ENCODE measurements at places on chromosomes 13 and 19. TPM values are rescaled to one million over a fixed set of nuclear protein-coding genes. Genes with fewer than 3 reads are reported as not detected.

The SLC25A23 gene
- 62.1 TPM for total RNA-seq

The CLDND2 gene
- total RNA-seq, result 0.62 TPM

The FGF22 gene
- not detected for total RNA-seq

The PROZ gene
- not detected for total RNA-seq

The ZNF101 gene
- 8.2 TPM for total RNA-seq

The C19orf53 gene
- total RNA-seq, result 54.8 TPM

The GFY gene
- not detected for total RNA-seq

The SLC25A41 gene
- total RNA-seq, result 0.24 TPM

The NLRP4 gene
- total RNA-seq, result not detected

The NKPD1 gene
- not detected for total RNA-seq

The RASA3 gene
- 30.1 TPM for total RNA-seq

DNA sequence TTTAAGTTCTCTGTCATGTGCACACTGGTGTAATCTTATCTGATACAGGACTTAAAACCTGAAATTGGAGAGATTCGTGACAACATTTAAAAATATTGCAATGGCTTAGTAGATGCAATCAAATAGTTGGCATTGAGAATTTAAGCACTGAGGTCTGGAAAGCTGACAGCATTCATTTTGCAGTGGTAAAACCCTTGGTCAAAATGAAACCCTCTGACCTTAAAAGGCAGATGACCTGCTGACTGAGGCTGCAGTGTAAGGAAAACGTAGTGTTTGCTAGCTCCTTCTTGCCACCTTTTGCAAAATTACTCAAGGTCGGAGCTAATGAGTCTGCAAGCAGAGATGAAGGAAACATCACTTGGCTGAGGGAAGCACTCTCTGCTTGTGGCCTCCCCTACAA is 150.6 kb downstream of the KCTD12 start:
- DNase-seq, result no peak

DNA sequence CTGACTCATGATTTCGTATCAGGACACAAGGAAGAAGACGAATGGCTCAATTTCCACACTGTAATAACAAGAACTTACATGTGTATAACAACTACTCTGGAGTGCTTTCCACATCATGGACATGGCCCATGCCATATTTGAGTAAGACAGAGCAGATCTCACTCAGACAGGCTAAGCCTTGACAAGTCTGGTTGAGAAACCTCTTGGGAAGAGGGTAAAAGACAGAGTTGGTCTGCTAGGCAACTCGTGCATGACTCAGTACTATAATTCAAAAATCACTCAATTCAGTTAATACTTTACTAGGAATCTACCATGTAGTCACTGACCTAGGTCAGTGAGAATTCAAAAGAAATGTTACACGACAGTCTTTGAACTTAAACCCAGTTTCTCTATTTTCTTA is 5.7 kb upstream of the THSD1 start:
- no peak for DNase-seq

DNA sequence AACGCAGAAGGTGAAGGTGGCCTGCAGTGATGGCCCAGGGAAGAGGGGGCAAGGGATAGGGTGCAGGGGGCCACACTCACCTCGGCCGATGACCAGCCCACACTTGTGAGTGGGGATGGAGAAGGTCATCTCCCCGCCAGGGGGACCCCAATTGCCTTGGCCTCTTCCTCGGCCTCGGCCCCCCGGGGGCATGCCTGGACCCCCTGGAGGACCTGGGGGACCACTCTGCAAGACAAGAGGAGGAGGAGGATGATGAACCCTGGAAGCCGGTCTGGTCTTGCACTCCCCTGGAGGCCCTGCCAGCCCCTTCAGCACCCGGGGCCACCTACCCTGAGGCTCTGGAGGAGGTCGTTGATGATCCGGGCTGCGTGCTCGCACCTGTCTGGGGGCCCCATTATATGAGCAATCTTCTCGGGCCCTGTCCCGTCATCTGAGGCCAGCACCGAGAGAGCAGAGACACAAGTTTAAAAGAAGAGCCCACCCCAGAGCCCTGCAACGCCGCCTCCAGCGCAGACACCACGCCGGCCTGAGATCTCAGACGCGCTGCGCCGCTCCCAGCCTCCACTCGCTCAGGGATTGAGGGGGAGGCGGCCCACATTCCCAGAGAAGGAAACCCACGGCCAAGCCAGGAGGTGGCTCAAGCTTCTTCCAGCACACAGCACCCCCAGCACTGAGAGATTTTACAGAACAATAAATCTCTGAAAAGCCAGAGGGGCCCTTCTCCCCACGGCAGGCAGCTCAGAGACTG is 7.8 kb downstream of the KHSRP start:
- no peak for DNase-seq

DNA sequence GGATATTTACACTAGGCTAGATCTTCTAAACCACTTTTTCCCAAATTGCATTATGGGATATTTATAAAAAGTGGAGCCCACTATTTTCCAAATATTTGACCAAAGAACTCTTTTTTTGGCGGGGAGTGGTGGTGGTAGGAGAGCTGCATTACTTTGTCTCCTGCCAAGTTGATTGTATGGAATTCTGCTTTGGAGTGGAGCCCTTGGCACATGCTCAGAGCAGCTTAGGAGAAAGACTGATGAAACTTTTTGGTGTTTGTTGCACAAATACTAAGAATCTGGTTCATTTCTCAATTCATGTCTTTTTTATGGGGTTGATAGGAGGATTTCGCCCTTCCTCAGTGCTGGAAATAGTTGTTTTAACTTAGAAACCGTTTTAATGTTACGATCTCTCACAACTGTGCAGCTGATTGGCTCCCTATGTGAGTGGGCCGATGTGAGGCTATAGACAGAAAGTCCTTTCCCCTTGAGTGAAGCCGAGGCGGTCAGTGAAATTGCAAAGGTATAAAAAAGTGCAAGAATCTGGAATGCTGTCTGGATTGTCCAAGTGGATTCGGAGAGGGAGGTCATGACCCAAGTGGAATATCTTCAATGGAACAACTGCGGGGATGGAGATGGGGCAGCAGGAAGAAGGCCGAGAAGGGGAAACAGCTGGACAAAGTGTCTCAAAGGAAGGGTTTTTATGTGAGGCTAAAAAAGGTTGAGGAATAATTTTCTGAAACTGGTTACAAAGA is 415.9 kb downstream of the FGF9 start:
- DNase-seq, result no peak

DNA sequence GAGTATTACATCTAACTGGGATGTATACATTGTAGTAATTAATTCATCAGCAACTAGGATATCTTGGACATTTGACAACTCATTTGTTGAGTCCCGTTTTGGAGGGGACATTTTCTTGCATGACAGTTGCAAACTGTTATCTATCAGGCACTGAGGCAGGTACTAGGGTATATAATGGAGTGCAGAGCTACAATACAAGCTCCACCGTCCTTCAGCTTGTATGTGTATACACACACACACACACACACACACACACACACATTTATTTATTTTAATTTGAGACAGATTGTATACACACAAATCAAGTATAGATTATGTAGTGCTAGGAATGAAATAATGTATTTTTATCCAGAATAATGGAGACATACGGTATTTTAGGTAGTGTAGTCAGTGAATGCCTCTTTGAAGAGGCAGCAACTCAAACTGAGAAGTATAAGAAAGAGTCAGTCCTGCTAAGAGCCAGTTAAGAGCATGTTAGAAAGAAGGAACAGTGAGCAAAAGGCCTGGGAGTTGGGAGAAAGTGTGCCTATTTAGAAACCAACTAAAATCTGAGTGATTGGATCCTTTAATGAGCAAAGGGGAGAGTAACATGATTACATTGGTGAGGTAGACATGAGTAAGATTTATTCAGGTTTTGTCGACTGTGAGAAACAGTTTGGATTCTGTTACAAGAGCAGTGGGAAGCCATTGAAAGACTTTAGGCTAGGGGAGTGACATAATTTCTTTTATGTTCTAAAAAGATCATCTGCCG is 74.5 kb downstream of the NBEA start:
- no peak for DNase-seq

- peak; percentile 88 for DNase-seq
These were observed 2.7 kb upstream of the PLIN3 start for GRCh38 chr19:4870025-4870700.

GRCh38 chr13:51827254-51827653 is 17.7 kb downstream of the TMEM272 start:
- DNase-seq, result no peak

GRCh38 chr13:85828094-85828684 is 29.0 kb upstream of the SLITRK6 start:
- DNase-seq, result no peak

- no peak for DNase-seq
These were observed 3.9 kb upstream of the RNF6 start for GRCh38 chr13:26225896-26226617.

DNA sequence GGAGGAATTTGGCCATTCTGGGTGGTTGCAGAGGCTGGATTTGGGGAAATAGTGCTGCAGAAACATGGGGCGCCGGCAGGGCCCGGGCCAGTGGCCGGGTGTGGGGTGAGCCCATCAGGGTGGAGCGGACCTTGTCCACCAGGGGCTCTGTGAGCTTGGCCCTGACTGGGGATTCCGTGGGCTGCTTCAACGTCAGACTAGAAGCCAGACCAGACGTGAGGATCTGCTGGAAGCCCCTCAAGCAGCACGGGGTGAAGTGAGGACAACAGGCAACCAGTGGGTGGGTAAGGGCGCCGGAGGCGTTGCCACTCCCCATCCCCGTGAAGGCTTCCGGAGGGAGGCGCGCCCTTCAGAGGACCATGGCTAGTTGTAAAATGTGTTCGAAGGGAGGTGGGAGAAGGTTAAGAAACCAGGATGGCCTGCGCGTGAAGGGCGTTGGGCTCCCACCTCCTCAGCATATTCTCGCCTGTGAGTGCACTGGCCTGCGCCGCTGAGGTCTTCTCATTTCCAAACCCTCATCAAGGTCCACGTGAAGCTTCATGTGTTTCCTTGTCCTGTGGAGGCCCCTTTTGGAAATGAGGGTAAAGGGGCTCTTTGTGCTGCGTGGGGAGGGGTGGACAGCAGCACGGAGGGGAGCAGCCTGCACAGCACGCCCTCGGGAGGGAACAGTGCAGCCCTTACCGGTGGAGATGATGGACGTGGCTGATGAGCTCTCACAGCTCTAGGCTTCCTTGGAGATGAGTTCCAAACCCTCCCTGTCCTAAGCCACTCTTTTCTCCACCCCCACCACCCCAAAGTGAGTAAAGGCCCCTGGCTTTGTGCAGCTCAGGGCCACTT is 8.3 kb downstream of the TEX29 start:
- no peak for DNase-seq

GRCh38 chr13:47929156-47929555 is 71.9 kb downstream of the SUCLA2 start:
- DNase-seq, result no peak

DNA sequence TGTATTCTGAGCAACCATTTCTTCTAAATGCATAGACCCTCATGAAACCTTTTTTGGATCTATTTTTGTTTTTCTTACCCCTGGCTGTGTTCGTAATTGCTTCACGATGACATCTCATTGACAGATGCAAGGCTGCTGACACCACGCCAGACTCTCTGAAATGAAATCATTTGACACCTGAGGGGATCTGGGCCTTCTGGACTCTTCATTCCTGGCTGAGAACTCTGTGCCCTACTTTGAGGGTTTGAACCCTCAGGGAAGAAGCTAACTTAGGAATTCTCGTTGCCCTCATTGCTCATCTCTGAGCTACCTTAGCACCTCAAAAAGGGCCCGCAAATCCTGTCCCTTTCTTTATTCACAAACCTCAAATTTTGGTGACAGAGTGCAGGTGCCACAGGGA is 40.5 kb upstream of the NBEA start:
- no peak for DNase-seq

- DNase-seq, result no peak
These were observed 713 bp downstream of the KRI1 start for GRCh38 chr19:10565028-10565566.

DNA sequence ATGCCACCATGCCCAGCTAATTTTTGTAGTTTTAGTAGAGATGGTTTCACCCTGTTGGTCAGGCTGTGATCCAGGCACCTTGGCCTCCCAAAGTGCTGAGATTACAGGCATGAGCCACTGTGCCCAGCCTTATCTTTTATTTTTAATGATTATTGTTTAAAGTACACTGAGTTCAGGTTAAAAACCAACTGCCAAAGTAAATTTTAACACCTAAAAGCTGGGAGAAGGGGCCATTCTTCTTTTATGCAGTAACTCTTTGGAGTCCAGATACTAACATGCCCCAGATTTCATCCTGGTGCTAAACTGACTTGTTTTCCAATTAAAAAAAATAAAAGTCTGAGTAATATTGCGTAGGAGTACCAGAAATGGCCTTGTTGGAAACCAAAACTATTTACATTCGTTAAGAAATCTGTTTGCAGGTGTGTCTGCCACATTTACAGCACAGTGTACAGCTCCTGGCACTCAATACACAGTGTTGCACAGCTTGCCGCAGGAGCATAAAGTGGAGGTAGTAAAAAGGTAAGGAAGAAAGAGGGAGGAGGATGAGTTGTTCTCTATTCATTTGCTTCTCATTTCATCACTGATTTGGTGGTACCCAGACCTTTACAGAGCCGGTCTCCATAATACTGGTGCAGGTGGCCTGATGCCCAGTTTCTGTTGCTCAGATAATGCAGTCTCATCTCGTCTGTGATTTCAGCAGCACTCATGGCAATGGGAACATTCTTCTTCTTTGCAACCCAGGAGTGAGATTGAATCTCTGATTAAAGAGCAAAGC is 108.9 kb downstream of the PCCA start:
- no peak for DNase-seq

- no peak for DNase-seq
These were observed 425.7 kb downstream of the KLF12 start for GRCh38 chr13:73708393-73708985.

GRCh38 chr13:32857077-32857476 is 159.1 kb upstream of the KL start:
- DNase-seq, result no peak

GRCh38 chr19:1074544-1075283 is 7.7 kb downstream of the ARHGAP45 start:
- peak; percentile 97 for DNase-seq

GRCh38 chr13:40931719-40932118 is 87.4 kb downstream of the ELF1 start:
- no peak for DNase-seq

- no peak for DNase-seq
These were observed 5.2 kb downstream of the GRTP1 start for GRCh38 chr13:113358653-113359190.

DNA sequence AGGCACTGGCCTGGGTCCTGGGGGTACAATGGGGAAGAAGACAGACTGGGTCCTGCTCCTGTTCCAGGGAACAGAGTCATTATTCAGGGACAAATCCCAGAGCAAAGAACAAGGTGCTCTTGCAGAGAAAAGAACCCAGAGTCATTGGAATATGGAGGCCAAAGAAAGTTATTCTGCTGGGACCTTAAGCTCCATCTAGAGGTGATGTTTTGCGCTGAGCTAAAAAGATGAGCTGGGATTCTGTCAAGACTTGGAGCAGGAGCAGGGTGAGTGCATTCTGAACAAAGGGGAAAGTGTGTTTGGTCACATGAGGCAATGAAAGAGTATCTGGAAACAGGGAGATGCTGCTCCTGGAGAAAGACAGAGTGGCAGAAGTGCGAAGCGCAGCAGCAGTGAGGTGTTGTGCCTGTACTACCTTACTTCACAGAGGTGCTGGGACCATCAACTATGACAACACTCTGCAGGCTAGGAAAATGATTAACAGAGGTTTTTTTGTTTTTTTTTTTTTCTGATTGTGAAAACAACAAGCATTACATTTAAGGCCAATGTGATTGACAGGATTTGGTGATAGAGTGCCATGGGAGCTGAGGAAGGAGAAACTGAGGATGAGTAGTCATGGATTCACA is 95.3 kb upstream of the TNFSF11 start:
- DNase-seq, result no peak

GRCh38 chr13:30388406-30389283 is 33.6 kb upstream of the UBE2L5 start:
- DNase-seq, result no peak
